ENCODE measurements at places on chromosomes 7 and 10.

GRCh38 chr7:133751079-133751478, 376.1 kb upstream of the LRGUK start:
- no peak for DNase-seq

- no peak for DNase-seq
Measured at GRCh38 chr10:780536-781524, 91.4 kb upstream of the DIP2C start.

DNA sequence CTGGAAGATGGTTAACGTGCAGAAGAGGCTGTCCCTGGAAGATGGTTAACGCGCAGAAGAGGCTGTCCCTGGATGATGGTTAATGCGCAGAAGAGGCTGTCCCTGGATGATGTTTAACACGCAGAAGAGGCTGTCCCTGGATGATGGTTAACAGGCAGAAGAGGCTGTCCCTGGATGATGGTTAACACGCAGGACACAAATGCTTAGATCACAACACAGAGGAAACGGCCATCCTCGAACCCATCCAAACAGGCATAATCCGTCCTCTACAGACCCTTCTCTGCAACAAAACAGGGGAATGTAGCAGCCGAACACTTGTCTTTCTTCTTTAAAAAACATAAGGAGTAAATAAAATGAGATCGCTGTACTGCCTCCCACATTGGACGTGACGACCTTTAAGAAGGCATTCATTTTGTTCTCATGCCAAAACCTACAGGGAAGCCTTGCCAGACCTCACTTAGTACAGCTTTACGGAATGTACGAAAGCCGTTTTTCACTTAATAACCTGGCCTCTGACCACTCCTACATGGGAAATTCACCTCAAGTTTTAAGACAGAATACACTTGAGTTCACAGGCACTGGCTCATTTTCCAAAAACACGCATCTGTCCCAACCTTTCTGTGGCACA, 245.2 kb downstream of the ZMYND11 start:
- DNase-seq = no peak

GRCh38 chr10:97948822-97949221, 81.6 kb downstream of the CRTAC1 start:
- no peak for DNase-seq

GRCh38 chr10:30928742-30929141, 102.9 kb downstream of the ZNF438 start:
- no peak for DNase-seq

DNA sequence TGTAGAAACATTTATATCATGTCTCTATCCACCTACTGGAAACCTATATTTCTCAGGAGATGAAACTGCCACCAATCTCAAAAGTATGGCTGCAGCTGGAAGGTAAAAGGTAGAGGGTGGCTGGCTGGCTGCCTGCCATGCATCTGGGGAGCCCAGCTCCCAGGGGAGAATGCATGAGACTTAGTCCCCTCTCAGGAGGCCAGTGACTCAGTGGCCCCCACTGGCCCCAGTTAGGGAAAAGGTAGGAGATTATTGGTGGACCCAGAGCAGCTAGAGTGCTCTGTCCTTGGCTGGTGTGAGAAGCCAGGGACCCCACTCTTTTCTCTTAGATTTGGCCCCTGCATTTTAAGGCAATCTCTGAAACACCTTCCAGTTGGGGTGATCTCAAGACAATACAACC, 6.8 kb upstream of the NKX2-3 start:
- DNase-seq = no peak

GRCh38 chr7:22863156-22863899, 40.7 kb upstream of the TOMM7 start:
- DNase-seq = no peak

All from cardiac fibroblast (primary cell).